T-helper 17 cell (primary cell): ENCODE measurements at places on chromosomes 13 and 19. TPM values are rescaled to one million over a fixed set of nuclear protein-coding genes. Genes with fewer than 3 reads are reported as not detected.

DNA sequence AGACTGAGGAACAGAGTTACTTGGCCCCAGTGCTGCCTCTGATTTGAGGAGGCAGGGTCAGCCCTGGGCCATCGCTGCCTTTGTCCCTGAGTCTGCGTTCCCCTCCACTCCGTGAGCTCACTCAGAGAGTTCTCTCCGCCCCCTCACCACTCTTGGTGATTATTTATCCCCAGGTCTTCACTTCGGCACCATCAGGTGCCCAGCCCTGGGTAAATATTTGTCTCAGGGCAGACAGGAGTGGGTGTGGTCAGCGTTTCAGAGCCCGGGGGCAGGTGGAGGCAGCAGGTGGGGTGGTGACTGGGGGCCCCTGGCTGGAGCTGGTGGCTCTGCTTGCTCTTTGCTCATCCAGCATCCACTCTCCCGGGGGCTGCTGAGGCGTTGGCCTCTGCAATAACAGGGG lies 20.6 kb downstream of the PPP1R37 start:
- DNase-seq = no peak

GRCh38 chr19:33067121-33067520 lies 2.4 kb upstream of the RHPN2 start:
- DNase-seq = no peak

GRCh38 chr13:113859311-113860050 lies 4.4 kb downstream of the GAS6 start:
- no peak for DNase-seq

GRCh38 chr19:51119101-51119500 lies 5.6 kb upstream of the SIGLEC9 start:
- DNase-seq = no peak

DNA sequence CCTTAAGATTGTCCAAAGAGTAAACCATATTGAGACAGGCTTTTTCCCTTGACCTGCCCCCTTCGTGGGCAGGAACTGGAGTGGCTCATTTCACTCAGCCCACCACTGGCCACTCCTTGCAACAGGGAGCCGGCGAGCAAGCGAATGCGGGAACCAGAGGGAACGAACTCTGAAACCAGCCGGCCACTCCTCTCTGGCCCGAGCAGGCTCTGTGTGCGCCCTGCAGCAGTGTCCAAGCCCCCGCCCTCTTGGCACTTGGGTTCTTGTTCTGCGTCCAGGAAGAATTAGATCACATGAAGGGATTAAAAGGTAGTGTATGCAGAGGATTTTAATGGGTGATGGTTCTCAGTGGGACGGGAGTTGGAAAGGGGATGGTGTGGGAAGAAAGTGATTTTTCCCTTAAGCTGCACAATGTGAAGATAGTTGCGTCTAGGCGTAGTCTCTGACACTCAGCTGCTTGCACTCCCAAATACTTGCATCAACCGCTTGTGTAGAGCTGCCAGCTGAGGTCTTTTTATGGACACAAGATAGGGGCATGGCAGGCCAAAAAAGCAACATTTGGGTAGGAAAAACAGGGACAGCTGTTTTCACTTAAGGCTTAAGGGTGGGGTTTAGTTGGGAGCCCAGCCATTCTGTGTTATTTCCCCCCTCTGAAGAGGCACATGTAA lies 1209.7 kb upstream of the PCDH20 start:
- DNase-seq = no peak

DNA sequence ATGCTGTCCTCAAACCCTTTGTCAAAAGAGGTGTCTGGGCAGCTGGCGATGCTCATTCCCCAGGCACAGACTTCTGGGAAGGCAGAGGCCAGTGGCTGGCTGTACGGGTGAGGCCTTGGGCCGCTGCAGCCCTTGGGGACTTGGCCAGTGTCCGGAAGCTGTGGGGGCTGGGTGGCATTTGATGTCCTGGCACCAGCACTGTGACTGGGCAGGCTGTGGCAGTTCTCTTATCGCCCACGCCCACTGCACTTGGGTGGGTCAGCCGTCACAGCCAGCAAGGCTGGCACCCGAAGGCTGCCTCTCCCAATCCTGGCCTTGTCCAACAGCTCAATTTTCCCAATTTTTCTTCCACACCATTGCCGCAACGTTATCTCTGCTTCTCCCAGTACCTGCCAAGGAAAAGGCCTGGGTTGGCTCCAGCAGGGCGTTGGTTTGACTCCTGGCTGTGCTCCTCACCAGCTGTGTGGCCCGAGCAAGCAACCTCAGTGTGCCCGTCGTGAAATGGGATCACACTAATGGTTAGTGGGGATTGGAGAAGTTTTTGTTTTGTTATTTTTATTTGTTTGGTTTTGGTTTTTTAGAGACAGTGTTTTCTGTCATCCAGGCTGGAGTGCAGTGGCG lies 12.7 kb upstream of the SLC44A2 start:
- DNase-seq = no peak

- DNase-seq = no peak
These were observed 57.7 kb downstream of the ING1 start for GRCh38 chr13:110771194-110771593.

- no peak for DNase-seq
These were observed 16.4 kb upstream of the PRR19 start for GRCh38 chr19:42285541-42285941.

GRCh38 chr19:51027126-51027806 lies 850 bp upstream of the KLK11 start:
- DNase-seq = no peak

Gene PLEKHJ1
- 38.6 TPM for total RNA-seq

GRCh38 chr13:79456656-79457365 lies 24.1 kb upstream of the NDFIP2 start:
- DNase-seq = no peak

GRCh38 chr19:55696301-55697068 lies 21.5 kb downstream of the EPN1 start:
- DNase-seq = no peak

DNA sequence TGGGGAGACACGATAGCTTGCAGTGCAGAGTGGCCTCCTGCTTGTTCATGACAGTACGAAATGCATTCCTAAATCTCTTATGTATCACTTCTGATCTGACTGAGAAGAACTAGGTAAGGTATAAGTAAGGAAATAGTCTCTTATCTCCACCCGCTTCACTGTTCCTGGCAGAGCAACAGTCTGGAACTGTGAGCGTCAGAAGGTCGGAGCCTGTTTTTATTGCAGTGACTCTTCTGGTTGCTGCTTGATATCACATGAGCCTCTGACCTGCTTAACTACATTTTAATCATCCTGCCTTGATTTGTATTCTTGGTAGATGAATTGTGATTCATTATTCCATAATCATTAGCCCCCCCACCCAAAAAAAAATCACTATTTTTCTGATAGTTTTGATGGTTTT lies 69.0 kb downstream of the COL4A2 start:
- no peak for DNase-seq

DNA sequence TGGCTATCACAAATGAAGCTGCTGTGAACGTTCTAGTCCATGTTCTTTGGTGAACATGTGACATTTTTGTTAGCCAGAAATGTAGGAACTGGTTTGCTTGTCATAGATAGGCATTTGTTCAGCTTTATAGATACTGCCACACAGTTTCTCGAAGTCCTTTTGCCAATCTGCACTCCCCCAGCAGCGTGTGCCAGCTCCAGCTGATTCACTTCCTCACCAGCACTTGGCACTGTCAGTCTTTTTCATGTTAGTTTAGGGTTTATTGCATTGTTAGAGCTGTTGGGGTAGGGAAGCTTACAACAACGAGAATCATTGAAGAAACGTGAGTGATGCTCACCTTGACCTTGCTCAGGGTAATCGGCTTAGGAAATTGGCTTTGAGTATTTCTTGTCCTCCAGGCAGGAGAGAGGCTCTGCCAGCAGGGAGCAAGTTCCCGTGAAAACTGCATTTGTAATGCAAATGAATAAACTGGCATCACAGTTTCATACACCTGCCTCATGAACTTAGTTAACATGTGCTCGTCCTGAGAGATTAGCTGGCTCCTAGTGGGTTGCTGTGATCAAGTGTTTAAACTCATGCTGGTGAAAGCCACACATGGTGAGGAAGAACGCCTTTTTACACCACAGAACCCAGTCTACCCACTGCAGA lies 83.9 kb downstream of the ING1 start:
- no peak for DNase-seq
